ENCODE measurements at places on chromosomes 3 and 15.

DNA sequence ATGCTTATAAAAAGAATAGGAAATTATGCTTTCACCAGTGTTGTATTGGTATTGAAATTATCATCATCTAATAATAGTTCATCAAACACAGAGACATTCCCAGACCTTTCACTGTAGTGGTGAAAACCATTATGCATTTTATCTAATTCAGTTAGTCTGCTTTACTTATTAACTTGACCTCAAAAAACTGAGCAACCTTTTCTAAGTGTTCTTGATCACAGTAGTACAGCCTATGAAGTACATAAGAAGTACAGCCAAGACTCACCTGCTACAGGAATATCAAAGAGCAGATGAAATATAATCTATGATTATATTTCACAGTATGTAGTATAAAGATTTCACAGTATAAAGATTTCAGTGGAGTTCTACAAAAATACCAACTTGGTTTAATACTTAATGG is 75.2 kb downstream of the FILIP1L start:
- DNase-seq = no peak

DNA sequence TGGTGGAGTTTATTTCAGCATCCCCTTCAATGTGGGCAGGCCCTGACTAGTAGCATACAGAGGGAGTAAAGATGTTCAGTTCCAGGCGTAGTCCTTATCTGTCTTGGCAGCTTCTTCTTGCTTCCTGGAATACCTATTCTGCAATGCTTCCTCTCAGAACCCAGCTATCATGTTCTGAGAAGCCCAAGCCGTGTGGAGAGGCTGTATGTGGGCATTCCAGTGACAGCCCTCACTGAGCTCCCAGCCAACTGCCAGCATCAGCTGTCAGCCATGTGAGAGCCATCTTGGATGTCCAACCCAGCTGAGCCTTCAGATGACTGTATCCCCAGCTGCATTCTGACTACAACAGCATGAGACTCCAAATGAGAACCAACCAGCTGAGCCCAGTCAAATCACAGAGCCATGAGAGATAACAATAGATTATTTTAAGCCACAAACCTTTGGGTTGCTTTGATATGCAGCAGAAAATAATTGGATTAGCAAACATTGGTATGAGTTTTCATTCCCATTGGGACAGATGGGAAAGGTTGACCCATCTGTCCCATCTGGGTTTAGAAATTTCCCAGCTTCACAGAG is 8.4 kb upstream of the CMTM7 start:
- DNase-seq = no peak

DNA sequence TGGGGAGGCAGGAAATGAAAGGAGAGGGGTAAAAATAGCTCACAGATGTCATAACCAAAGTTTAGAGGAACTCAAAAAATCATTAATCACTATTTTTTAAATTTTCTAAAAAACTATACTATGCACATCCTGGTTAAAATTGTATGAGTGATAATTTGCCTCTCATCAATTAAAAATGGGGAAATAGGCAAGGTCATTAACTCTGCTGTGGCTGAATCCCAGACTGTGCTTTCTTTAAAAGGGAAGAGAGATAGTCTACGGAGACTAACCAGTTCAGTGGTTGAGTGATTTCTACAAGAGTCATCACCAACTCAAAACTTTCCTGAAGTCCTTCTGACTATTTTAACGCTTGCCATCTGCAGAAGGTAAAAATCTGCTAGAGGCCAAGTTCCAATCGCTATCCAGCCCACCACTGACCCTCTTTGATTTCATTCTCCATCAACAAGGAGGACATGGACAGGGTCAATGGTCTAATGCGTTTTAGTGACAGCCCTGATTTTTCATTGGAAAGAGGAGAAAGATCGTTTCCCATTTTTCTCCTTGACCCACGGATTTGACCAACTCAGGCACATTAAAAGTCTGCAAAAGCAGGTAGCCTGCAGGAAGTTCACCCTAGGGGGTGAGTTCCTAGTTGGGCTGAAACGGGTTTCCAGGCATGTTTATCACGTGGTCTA is 850 bp downstream of the SUCLG2 start:
- no peak for DNase-seq

DNA sequence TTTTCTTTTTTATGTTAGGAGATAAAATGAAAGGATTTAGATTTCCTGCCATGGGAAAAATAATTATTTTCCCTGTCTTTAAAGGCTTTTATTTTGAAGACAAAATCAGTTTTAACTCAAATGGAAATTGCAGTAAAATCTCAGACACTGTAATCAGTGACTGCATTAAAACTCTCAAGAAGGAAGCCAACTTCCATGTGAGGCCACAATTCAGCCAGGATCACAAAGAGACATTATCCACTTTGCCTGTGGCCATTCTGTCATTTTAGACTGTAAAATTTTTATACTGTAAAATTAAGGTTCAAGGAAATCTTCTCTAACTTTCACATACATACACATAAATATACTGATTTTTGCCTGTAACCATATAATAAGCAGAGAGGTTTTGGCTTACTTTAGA is 304.0 kb downstream of the TIGIT start:
- DNase-seq = no peak

- no peak for DNase-seq
Measured at GRCh38 chr3:159586571-159587202, 401.9 kb upstream of the IL12A start.

- DNase-seq = no peak
Measured at GRCh38 chr3:177459401-177459800, 262.1 kb upstream of the TBL1XR1 start.

DNA sequence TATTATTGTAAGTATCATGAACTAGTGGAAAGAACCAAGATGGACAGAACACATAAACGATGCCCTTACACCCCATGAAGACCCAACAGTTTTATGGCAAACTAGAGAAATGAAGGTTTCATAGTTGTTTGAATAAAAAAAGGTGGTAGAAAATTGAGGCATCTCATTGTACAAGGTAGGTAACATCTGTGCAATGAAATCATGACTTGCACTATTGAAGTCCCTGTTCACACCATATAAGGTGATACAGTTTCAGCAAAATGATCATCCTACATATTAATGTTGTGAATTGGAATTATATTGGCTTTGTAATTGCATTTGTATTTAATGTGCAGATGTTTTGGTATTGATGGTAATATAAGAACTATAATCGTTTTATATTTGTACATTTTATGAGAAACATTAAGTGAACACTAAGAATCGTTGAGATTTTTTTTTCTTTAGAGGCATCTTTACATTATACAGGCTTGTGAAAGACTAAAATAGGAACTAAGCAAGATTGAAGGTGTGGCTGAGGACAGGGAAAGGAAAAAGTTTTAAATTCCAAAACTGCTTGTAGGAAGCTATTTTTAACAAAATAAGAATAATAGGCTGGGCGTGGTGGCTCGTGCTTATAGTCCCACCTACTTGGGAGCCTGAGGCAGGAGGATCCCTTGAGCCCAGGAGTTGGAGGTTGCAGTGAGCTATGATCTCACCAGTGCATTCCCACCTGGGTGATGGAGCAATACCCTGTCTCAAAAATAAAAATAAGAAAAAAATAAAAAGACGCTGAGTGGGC is 48.5 kb downstream of the CGNL1 start:
- no peak for DNase-seq

GRCh38 chr15:92346063-92346462 is 47.6 kb upstream of the ST8SIA2 start:
- no peak for DNase-seq

DNA sequence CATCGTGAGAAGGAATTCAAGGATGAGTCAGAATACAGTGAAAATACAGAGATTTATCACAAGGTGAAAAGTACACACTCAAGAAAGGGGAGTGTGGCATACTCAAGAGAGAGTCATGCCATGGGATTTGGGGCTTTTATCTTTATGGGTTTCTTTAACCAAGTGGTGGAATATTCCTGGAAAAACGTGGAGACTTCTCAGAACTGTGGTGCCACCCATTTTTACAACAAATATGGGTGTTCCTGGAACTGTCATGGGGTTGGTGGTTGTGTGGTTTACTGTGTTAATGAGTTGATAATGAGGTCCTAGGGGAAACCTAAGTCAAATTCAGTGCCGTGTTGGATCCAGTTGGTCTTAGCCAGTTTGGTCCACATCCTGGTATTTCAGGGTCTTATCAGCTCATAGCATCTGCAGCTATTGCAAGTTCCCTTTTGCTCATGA is 497.2 kb downstream of the GABRG3 start:
- no peak for DNase-seq

GRCh38 chr3:142481196-142481595 is 33.4 kb upstream of the XRN1 start:
- no peak for DNase-seq

- DNase-seq = no peak
Measured at GRCh38 chr3:147939839-147940238, 530.7 kb downstream of the ZIC1 start.

DNA sequence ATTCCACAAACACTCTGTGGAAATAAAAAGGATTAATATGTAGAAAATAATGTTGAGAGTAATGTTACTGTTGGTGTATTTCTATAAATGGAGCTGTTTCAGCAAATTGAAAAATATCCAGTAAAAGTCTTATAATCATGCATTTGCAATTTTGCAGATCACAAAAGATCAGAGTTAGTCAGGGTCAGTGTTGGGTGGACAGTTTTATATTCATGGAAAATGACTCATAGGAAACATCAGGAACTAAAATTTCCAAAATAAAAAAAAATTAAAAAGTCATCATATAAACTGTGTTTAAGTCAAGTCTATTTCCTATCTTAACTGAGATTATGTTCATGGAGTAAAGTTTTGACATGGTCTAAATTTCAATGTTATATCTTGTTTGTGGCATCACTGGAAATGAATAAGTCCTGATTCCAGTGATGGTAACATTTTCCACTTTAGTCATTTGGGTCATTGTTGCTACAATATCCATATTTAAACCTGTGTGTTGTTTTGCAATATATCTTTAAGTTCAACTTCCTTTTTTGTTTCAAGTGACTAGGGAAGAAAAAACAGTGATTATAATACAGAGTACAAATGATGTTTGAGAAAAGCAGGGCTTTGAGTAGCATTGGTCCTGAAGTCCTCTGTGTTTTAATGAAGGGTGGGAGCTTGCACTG is 37.8 kb downstream of the MITF start:
- DNase-seq = no peak

DNA sequence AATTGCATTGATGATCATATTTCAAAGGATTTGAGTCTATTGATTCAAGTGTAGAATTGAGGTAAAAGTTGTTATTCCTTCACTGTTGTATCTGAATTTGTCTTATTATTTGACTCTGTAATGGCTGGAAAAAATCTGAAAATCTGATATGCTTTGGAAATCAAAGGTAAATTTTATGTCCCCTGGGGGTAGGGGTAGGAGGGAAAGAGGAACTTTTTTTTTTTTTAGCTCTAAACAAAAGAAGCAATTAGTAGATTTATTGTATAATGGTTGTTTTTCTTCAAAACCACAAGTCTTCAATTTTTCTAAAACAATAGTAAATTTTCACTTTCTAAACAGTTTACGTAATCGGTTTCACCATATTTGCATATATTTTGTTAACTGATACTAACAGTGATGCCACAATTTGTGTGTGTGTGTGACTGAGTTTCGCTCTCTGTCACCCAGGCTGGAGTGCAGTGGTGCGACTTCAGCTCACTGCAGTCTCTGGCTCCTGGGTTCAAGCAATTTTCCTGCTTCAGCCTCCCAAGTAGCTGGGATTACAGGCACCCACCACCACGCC is 91.7 kb upstream of the GOLGA6L4 start:
- no peak for DNase-seq

GRCh38 chr3:186251948-186252619 is 110.0 kb downstream of the DGKG start:
- no peak for DNase-seq

- DNase-seq = no peak
Measured at GRCh38 chr3:130565224-130565623, 48.2 kb downstream of the COL6A6 start.

DNA sequence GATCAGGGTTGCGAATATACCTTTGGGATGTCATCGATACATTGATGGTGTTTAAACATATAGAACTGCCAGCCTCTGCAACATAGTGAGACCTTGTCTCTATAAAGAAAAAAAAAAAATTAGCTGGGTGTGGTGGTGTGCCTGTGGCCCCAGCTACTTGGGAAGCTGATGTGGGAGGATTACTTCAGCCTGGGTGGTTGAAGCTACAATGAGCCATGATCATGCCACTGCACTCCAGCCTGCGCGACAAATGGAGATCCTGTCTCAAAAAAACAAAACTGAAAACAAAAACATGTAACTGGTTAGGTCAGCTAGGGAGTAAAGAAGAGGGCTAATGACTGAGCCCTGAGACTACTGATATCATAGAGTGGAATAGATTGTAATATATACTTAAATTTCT is 30.7 kb upstream of the MGA start:
- no peak for DNase-seq

DNA sequence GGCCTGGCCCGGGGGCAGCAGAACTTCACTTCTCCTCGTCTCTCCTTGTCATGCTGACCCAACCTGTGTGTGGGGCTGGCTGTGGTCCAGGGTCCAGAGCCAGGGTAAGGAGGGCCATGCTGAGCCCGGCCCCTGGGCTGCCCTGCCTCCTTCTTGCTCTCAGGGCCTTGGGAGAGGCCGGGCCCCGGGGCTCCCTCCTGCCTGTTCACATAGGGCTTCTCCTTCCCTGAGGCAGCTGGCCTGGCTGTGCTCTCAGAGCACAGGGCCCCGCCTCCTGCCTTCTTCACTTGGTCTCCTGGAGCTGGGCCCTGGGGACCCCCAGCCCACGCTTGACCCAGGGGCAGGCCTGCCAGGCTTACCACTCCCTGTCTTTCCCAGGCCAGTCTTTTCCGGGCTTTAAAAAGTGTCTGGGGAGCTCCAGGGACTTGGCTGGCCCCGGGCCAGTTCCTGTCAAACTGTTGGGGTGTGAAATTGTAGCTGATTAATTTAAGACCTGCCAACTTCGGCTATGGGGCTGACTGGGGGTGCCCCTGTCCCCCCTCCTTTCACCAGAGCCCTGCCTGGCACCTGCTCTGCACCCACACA is 11.8 kb downstream of the PLXNA1 start:
- no peak for DNase-seq

Data from HL-60 (cell line).